ENCODE measurements at places on chromosomes 1 and 21. TPM values are rescaled to one million over a fixed set of nuclear protein-coding genes. Genes with fewer than 3 reads are reported as not detected.

Gene STUM
- polyA plus RNA-seq = 0.44 TPM

Gene SPATA46
- not detected for polyA plus RNA-seq

Gene PRKAB2
- 42.2 TPM for polyA plus RNA-seq

Gene TRIM17
- polyA plus RNA-seq = 0.14 TPM

Gene SHE
- polyA plus RNA-seq = not detected

Gene DCST1
- not detected for polyA plus RNA-seq

Gene RNF186
- not detected for polyA plus RNA-seq

Gene CD5L
- not detected for polyA plus RNA-seq

Gene SPATA21
- polyA plus RNA-seq = 0.15 TPM

Gene FCRL4
- not detected for polyA plus RNA-seq

Gene BCL2L15
- 4.7 TPM for polyA plus RNA-seq

Gene OLFML2B
- polyA plus RNA-seq = 0.68 TPM

Gene PLCH2
- polyA plus RNA-seq = 6.6 TPM

Gene ILDR2
- 6.8 TPM for polyA plus RNA-seq

Gene KRTAP12-2
- not detected for polyA plus RNA-seq

Gene WNT3A
- polyA plus RNA-seq = not detected

Gene PADI1
- polyA plus RNA-seq = 0.44 TPM

Gene UBE2G2
- 127 TPM for polyA plus RNA-seq

Gene HES2
- polyA plus RNA-seq = not detected

Measured in neural cell (in vitro differentiated cells).